Stimulated activated CD8-positive, alpha-beta memory T cell treated with anti-CD3 and anti-CD28 coated beads, Interleukin-2, amount 100 ng/mL, for 48 hours (primary cell): ENCODE measurements at places on chromosomes 4 and X.

GRCh38 chr4:113976741-113977525 lies 2.5 kb downstream of the ARSJ start:
- no peak for DNase-seq

DNA sequence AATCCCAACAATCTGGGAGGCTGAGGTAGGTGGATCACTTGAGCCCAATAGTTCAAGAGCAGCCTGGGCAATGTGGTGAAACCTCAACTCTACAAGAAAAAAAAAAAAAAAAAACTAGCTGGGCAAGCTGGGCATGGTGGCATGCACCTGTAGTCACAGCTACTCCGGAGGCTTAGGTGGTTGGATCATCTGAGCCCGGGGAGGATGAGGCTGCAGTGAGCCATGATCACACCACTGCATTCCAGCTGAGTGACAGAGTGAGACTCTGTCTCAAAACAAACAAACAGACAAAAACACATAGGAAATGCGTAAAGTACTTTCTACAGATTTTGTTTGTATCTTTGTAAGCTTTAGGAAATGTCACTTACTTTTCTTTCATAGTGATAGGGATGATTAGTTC lies 307.2 kb upstream of the NR3C2 start:
- DNase-seq: no peak

GRCh38 chr4:139822391-139822790 lies 156.8 kb downstream of the MGST2 start:
- DNase-seq: no peak

GRCh38 chr4:89230271-89230670 lies 77.3 kb downstream of the GPRIN3 start:
- no peak for DNase-seq

GRCh38 chrX:40460926-40461325 lies 119.8 kb upstream of the ATP6AP2 start:
- DNase-seq: no peak

- no peak for DNase-seq
These were observed 239.9 kb downstream of the MGST2 start for GRCh38 chr4:139905489-139905888.

DNA sequence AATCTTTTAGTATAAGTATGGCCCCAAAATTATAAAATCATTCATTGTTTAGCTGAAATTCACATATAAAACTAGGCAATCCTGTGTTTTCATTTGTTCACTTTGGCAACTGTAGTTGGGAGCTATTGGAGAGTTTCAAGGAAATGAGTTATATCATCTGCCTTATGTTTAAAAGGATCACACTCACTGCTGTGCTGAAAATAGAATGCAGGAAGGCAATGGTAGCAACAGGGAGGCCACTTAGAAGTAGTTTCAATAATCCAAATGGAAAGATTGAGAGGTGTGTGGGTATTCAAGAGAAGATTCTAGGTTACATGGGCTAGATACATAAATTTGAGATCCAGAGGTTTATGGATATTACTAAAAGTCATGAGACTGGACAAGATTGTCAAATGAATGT lies 184.9 kb downstream of the PDGFC start:
- no peak for DNase-seq

DNA sequence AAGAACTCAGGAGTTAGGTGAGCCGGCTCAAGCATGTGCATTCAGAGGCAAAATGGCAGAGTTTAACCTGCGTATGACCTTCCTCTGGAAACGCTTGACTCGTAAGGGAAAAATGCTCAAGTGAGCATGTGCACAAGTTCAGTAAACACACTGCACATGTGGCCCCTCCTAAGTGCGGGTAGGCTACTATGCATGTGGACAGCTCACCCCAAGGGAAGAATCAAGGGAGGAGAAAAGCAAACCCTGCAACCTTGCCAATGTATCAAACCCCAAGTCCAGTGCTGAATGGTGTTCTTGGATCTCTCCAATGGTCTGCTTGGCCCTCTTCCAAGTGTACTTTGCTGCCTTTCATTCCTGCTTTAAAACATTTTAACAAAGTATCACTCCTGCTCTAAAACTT lies 407.1 kb downstream of the ADAM29 start:
- DNase-seq: no peak

- DNase-seq: no peak
These were observed 171.4 kb downstream of the PPP1R2C start for GRCh38 chrX:42606591-42606990.
